ENCODE measurements at places on chromosomes 12 and 14. TPM values are rescaled to one million over a fixed set of nuclear protein-coding genes. Genes with fewer than 3 reads are reported as not detected.

Gene CIDEB
- not detected for total RNA-seq

Gene UBR7
- 73.4 TPM for total RNA-seq

Gene BBOF1
- 2.2 TPM for total RNA-seq

Gene ZDHHC22
- not detected for total RNA-seq

Gene PTPRO
- total RNA-seq: 5.2 TPM

Gene GPR137C
- total RNA-seq: not detected

Gene MYBPC1
- not detected for total RNA-seq

Gene CELA1
- not detected for total RNA-seq

Gene ACSS3
- 12.5 TPM for total RNA-seq

Data from A375 (cell line).